Stimulated activated memory B cell treated with anti-CD40 and anti-IgM and Interleukin-4, amounts not matched to agents 10 μg/mL and 1 μg/mL and 100 μg/mL, for 72 hours (primary cell): ENCODE measurements at places on chromosomes 5 and 9.
A peak's percentile ranks its signal among the peaks of the same experiment; 100 is the strongest.

DNA sequence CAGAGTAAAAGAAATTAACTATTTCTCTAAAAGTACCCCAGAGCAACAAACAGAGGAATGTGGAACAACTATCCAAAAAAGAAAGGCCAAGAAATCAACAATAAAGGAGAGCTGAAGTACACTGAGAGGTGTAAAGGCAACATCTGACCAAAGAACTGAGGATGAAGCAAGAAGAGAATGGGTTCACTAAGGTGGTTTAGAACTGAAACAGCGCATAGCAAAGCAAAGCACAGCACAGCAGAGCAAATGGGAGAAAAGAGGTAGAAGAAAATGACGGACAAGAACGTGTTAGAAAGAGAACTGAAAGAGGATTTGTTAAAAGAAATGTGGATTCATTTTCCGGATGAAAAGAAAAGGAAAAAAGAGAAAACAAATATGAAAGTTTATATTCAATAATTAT, 25.8 kb downstream of the RFX3 start:
- ATAC-seq, result no peak

DNA sequence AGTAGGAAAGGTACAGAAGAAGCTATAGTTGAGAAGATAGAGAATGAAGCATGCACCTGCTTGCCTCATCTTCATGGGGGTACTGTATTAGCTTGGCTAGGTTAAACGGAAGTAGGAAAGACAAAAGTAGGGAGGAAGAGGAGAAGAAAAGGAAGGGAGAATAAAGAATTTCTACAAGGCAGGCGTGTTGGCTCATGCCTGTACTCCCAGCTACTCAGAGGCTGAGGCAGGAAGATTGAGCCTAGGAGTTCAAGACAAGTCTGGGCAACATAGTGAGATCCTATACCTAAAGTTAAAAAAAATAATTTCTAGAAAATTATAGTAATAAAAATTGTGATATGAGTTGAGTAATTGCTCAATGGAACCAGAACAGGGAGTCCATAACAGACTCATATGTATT, 61.9 kb downstream of the APTX start:
- ATAC-seq, result no peak

DNA sequence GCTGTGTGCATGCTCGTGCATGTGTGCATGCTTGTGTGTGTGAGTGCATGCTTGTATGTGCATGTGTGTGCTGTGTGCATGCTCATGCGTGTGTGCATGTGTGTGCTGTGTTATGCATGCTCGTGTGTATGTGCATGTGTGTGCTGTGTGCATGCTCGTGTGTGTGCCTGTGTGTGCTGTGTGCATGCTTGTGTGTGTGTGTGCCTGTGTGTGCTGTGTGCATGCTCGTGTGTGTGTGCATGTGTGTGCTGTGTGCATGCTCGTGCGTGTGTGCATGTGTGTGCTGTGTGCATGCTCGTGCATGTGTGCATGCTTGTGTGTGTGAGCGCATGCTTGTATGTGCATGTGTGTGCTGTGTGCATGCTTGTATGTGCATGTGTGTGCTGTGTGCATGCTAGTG, 30.3 kb upstream of the SH3PXD2B start:
- ATAC-seq, result no peak

DNA sequence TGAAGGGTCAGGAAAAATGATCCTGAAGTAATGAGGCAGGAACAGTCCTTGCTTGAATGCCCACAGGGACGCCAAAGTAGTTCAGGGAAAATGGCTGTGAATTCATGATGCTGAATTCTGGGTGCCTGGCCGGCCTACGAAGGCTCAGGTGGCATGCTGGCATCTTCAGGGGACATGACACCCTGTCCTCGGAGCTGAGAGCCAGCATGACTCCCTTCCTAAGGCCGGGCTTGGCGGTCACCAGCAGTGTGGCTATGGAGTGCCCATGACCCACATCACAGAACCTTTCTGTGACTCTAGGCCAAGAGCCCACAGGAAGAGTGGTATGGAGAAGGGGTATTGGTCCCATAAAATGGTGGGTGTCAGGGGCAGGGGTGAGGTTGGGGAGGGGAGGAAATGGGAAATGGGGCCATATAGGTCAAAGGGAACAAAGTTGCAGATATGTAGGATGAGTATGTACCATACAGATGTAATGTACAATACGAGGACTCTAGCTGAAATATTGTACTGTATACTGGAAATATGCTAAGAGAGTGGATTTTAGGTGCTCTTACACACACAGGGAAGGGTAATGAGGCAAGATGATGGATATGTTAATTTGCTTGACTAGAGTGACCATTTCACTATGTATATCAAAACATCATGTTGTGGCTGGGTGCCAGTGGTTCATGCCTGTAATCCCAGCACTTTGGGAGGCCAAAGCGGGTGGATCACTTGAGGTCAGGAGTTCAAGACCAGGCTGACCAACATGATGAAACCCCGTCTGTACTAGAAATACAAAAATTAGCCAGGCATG, 202.8 kb upstream of the KLF9 start:
- no peak for ATAC-seq

- ATAC-seq, result no peak
Measured at GRCh38 chr5:58794875-58795274, 212.0 kb downstream of the RAB3C start.

- peak; percentile 63 for ATAC-seq
Measured at GRCh38 chr5:170327168-170327567, 29.6 kb upstream of the LCP2 start.

- ATAC-seq, result no peak
Measured at GRCh38 chr5:115831163-115831768, 10.1 kb downstream of the ATG12 start.

- ATAC-seq, result no peak
Measured at GRCh38 chr9:38106488-38106887, 37.5 kb upstream of the SHB start.

DNA sequence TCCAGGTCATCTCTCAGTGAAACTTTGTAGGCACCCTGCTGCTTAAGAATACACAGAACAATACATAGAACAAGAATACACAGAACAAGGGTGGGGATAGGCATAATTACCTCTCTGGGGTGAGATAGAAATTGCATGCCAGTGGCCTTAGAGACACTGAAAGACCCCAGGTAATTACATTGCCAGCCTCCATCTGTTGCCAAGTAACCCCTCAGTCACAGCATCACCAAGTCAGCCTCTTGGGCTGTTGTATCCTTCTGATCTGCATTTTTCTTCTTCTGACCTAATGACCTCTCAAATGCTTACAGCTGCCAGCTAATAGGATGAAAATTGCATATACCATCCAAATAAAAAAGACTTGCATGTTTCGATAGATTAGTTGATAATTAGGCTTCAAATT, 167.7 kb downstream of the GRIA1 start:
- ATAC-seq, result no peak

DNA sequence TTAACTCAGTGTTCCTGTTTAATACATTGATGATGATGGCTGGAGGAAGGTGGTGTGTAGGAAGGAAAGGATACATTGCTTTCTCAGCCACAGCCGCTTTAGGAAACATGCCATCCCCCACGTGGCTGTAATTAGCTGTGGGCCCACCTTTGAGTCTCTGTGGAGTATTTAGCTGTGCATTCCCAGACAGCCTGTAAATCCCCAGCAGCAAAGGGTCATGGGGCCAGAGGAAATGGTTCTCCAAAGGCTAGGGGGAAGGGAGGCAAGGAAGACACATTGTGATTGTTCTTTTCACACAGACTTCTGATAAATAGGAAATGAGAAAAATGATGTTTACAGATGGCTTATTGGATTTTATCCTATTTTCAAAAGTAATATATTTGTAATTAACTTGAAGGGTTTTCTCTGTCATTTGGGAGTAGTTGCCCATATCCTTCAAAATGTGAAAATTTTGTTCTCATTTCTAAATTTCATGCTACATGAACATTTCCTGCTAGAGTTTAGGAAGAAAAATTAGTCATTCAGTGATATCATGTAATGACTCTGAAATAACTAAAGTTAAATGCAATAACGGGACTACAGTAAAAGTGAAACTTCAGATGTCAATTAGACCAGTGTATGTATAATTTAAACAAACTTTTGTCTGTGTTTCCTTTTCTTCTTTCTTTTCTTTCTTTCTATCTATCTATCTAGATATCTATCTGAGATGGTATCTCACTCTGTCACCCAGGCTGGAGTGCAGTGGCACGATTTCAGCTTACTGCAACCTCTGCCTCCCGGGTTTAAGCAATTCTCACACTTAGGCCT, 24.3 kb upstream of the F2R start:
- no peak for ATAC-seq

DNA sequence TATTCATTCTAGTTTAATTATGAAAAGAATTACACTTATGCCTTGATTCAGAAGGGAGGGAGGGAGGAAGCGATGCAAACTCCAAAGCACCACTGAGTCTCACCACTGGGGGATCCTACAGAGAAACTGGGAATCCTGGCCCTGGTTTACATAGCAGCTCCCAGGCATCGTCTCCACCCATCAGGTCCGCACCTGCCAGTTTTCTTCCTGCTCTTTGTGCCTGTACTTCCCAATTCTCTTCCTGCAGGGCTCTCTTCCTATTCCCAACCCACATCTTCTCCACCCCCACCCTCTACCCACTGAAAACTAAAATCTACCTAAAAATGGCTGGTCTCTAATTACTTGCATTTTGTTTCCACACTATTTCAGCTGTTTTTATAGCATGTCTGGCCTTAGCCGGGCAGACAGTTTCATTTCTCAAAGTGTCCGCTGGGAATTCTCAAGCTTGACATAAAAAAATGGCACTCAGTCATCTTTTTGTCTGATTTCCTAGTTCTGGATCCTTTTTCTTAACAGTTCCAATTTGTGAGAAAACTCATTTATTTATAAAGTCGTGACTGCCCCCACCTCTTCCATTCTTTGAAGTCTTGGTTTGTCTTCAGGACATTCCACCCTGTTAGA, 1.6 kb upstream of the TNIP1 start:
- ATAC-seq, result no peak

GRCh38 chr5:81400375-81400774, 6.4 kb upstream of the ACOT12 start:
- no peak for ATAC-seq

DNA sequence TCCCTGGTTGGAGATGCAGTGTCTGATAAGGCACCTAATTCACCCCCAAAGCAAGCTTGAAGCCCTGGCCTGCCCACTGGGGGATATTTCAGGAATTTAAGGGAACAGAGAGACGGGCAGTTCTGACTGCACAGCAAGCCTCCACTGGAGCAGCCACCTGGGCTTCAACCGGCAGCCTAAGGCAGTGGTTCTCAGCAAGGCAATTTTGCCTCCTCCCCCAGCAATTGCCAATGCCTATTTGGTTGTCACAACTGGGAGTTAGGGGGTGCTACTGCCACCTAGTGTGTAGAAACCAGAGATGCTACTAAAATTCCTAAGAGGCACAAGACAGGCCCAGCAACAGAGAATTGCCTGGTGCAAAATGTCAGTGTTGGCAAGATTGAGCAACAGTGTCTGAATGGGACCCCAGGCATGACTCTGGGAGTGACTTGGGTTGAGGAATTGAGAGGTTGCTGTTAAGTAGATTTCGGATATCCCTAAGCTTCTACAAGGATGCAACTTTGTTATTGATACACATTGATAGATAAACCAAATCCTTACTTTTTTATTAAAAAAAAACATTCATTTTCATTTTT, 58.7 kb upstream of the CTSL start:
- no peak for ATAC-seq
